Cardiac fibroblast (primary cell): ENCODE measurements at places on chromosomes 13 and 19.

DNA sequence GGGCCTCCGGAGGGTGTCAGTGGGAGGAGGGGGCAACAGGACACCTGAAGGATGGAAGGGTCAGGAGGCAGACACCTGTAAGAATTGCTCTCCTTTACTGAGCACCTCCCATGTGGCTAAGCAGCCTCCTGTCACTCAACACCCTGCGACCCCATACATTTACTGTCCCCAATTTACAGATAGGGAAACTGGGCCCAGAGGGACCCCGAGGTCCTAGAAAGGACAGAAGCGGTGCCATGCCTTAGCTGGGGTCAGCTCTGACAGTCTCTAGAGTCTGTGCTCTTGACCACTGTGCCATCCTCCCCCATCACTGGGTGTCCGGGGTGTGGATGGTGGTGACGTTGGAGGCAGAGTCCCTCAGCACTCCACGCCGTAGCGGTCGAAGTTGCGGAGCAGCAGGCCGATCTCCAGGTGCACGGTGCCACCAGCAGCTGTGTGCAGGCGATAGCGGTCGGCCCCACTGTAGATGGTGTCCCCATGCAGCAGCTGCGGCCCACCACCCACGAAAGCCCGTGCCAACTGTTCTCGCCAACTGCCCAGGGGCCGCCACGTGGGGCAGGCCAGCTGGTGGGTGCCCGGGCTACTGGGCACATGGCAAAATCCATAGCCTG lies 726 bp upstream of the TGFB1 start:
- DNase-seq = no peak

- no peak for DNase-seq
Observed at GRCh38 chr13:29125191-29125933, 305.2 kb downstream of the MTUS2 start.

- no peak for DNase-seq
Observed at GRCh38 chr13:113722921-113723320, 36.1 kb upstream of the TMEM255B start.

DNA sequence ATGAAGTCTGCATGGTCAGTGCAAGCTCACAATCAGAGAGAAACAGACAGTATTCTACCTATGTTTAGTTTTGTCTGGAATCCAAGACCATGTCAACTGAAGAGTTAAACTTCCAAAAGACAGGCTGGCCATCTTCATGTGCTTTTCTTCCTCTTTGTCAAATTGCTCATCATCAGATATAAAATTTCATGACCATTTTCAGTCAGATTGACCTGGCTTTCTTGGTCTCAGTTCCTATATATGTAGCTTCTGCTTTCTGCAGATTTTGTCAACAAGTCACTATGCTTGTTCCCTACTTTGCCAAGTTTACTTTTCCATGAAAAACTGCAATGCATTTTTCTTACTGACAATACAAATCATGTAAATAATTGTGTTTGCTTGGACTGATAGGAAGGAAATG lies 13.9 kb downstream of the SLC46A3 start:
- DNase-seq = no peak

- no peak for DNase-seq
Observed at GRCh38 chr13:20701461-20701860, 2.0 kb upstream of the IL17D start.

- peak; percentile 77 for DNase-seq
Observed at GRCh38 chr13:93227878-93228642, 1.5 kb downstream of the GPC6 start.

DNA sequence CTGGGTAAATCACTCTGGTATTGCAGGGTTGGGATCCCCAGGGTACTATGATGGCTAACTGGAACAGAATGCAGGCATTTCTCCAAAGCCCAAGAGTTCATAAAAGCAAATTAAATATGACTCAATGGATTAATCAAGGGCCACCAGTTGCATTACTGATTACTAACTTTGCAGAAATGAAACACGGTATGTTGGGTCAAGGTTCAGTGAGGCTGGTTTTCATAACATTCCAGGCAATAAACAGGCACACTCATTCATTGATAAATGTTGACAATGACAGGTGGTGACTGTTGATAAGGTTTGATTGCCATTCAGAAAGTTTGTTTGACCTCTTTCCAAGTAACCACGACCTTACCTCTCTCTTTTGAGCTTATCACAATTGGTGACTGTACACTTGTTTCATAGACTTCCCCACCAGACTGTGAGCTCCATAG lies 506 bp upstream of the AP1M1 start:
- peak; percentile 81 for DNase-seq

DNA sequence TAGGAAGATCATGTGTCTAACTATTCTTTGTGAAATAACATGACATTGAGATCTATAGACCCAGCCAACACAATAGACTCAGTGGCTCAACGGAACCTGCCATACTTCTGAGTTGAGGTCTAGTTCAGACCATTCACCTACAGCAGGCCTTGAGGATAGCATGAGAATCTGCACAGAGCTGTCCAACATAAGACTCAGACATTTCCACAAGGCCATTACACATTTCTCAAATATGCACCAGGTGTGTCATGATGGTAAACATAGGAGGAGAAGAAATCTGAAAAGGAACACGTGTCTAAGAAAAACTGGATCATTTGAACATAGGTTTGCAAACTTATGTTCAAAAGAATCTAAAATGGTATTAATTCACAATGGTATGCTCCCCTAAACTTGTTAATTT lies 421.4 kb downstream of the SLITRK6 start:
- no peak for DNase-seq

GRCh38 chr13:41610404-41610803 lies 153.1 kb downstream of the RGCC start:
- DNase-seq = peak; percentile 93

DNA sequence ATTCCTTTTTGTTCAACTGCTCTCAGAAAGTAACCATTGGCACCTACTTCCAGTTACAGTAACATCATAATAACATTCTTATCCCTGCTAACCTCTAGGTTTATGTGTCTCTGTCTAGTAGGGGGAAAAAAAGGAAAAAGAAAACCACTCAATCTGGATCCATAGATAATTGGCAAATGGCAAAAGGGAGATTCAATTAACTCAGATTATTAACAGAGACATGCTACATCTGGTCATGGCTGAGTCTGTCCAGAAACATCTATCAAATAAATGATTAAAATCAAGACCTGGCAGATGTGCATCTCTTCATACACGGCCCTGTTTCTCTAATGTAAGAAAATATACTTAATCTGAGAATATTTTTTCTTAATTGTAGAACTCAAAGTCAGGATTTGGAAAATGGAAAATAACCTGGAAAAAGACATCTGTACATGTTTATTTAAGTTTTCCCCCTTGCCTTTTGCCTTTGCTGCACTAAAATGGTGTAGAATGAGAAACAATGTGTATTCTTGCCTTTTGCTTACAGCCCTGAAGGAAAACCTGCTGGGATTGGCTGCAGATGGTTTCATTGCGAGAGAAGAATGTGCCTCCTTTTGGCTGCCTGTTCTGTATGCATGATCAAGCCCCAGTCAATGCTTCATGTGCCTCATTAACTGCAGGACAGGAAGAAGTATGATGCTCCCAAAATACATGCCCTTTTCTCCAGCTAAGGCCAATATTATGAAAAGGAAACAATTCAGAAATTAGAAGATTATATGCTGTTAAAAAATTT lies 921.6 kb upstream of the PCDH20 start:
- DNase-seq = no peak

- no peak for DNase-seq
Observed at GRCh38 chr19:46191972-46192371, 37.6 kb upstream of the IGFL1 start.

GRCh38 chr13:110539894-110540293 lies 21.6 kb downstream of the RAB20 start:
- no peak for DNase-seq

GRCh38 chr13:100409132-100409531 lies 179.5 kb downstream of the GGACT start:
- DNase-seq = no peak

- peak; percentile 20 for DNase-seq
Observed at GRCh38 chr19:12187625-12188024, 24.7 kb downstream of the ZNF136 start.

DNA sequence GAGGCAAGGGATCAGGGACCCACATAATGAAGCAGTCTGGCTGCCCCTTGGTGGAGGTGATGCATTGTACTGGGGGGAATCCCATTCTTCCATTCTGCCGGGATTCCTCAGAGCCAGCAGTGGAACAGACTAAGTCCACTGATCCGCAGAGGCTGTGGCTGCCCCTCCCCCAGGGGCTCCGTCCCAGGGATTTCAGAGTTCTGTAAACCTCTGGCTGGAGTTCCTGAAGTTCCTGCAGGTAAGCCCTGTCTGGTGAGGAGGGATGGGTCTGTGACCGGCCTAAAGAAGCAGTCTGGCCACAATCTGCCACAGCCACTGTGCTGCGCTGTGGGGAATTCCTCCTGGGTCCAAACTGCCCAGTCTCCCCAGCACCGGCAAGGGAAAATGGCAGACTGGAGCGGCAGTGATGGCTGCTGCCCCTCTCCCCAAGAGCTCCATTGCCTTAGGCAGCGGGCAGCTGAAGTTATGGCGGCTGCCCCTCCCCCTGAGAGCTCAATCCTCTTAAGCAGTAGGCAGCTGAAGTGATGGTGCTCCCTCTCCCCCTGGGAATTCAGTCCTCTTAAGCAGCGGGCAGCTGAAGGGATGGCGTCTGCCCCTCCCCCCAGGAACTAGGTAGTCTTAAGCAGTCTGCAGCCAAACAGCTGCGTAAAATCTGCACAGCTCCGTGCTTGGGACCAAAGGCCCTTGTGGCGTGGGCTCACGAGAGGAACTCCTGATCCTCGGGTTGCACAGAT lies 155.7 kb downstream of the PCDH17 start:
- no peak for DNase-seq

- no peak for DNase-seq
Observed at GRCh38 chr13:25660996-25661395, 289.2 kb downstream of the ATP8A2 start.

- no peak for DNase-seq
Observed at GRCh38 chr19:10891405-10892086, 20.2 kb downstream of the CARM1 start.

DNA sequence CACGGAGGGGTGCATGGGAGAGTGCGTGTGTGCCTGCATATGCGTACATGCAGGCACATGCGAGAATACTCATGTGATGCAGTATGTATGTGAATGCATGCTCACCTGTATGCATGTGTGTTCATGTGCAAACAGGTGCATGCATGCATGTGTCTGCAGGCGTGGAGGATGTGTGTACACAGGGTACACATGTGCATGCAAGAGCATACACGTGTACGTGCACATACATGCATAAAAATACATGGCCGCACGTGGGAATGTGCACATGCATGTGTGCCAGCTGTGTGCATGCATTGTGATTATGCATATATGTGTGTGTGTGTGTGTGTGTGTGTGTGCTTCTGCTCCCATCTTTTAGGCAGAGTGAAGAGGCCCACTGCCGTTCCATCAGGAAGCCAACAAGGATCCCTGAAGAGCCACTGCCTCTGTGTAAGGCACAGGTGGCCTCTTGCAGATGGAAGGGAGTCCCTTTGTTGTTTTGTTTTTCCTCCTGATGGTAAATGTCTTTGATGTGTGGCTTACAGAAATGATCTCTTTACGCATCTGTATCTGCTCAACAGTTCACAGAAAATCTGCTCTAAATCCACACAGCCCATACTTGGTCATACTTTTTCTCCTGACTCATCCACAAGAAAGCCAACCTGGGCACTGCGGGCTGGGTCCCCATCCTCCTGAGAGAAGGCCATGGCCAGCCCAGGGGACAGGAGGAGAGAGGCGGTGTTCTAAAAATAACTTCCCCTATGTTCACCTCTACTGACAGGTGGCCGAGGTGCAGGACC lies 50.7 kb downstream of the KLF2 start:
- DNase-seq = no peak

GRCh38 chr13:93797463-93797862 lies 570.9 kb downstream of the GPC6 start:
- no peak for DNase-seq

GRCh38 chr19:54252243-54252642 lies 4.8 kb downstream of the LILRB5 start:
- DNase-seq = no peak

GRCh38 chr19:10420444-10421239 lies at the start of gene PDE4A:
TSS of gene PDE4A (plus strand) at chr19:10420538. CDS start at chr19:10420765, 227 bp downstream.
- peak; percentile 45 for DNase-seq

GRCh38 chr19:47036097-47036651 lies 12.2 kb downstream of the TMEM160 start:
- DNase-seq = no peak

GRCh38 chr13:48094404-48094780 lies 512 bp downstream of the MED4 start:
- no peak for DNase-seq

GRCh38 chr13:44932850-44933251 lies 56.4 kb downstream of the NUFIP1 start:
- DNase-seq = peak; percentile 87

DNA sequence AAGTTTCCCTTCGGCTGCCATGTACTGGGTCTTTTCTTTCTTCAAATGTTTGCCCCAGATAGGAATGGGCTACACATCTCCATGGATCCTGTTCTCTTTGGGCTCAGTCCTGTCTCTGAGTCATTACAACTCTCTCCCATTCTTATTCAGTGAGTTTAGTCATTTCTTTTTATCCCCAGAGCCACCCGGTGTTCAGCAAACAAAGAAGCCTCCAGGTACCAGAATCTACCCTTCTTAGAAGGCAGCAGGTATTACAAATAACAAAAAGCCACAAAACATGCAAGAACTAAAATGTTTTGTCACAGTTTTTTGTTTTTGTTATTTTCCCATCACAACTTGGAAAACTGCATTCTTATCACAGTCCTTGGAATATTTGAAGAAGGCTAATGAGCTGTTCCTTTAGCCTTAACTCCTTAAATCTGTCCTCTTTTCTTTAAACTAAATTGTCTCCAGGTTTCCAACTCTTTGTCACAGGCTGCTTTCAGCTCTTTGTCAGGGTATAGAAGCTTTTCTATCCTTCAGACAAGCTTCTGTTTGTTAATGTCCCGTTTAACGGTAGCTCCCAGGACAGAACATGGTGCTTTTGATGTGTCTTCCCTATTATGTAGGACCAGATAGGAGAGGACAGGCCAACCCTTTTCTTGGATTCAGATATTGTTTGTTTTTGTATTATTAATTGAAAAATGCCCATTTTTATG lies 215.5 kb upstream of the HTR2A start:
- peak; percentile 35 for DNase-seq

GRCh38 chr19:13705928-13706447 lies 58.3 kb upstream of the MRI1 start:
- no peak for DNase-seq

- DNase-seq = no peak
Observed at GRCh38 chr13:95269756-95270155, 31.5 kb downstream of the ABCC4 start.

- no peak for DNase-seq
Observed at GRCh38 chr13:56314765-56315164, 826.0 kb upstream of the PRR20A start.
